ENCODE measurements at places on chromosomes 11 and 22.
A peak's percentile ranks its signal among the peaks of the same experiment; 100 is the strongest.

DNA sequence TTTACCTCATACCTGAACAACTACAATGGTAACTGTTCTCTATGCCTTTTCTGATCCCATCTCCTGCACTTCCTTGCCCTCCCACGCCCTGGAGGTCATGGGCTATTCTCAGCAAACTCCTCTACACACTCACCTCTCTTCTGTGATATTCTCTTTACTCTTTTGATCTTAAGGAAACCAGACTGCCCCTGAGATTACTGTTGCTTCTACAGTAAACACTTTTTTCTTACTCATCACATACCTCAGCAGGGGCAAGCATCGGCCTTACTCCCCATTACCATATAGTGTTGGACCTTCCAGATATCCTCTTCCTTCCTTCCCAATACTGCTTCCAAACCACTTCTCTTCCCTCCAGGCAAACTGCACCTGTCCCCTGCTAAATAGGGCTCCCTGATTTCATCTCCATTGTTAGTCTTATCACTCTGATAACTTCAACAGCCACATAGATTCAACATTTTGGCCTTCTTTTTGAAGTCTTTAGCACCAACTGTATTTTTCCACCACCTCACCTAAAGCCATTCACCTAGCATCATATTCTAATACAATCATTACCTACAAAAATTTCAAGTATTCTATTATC is 141.2 kb downstream of the RBFOX2 start:
- DNase-seq, result no peak

GRCh38 chr22:31602259-31602952 is 59.6 kb downstream of the PISD start:
- peak; percentile 80 for DNase-seq

GRCh38 chr22:50224071-50224470 is 20.8 kb downstream of the TUBGCP6 start:
- no peak for DNase-seq

DNA sequence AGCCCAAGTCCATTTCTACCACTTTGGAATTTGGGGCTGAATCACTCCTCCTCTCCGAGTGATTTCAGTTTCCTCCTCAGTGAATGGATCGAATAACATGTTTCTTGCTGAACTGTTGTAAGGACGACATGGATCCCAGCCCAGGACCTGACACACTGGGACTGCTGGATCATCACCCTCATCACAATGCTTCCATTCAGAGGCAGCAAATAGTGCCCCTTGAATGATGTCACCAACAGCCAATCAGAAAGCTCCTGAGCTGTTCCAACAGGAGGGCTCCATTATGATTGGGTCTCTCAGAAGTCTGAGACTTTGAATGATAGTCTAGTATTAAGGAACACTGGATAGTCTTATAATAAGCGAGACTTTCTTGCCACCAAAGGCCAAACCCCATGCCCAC is 158.9 kb downstream of the MYO18B start:
- DNase-seq, result no peak

- DNase-seq, result no peak
Observed at GRCh38 chr11:11403763-11404725, 51.0 kb upstream of the CSNK2A3 start.

DNA sequence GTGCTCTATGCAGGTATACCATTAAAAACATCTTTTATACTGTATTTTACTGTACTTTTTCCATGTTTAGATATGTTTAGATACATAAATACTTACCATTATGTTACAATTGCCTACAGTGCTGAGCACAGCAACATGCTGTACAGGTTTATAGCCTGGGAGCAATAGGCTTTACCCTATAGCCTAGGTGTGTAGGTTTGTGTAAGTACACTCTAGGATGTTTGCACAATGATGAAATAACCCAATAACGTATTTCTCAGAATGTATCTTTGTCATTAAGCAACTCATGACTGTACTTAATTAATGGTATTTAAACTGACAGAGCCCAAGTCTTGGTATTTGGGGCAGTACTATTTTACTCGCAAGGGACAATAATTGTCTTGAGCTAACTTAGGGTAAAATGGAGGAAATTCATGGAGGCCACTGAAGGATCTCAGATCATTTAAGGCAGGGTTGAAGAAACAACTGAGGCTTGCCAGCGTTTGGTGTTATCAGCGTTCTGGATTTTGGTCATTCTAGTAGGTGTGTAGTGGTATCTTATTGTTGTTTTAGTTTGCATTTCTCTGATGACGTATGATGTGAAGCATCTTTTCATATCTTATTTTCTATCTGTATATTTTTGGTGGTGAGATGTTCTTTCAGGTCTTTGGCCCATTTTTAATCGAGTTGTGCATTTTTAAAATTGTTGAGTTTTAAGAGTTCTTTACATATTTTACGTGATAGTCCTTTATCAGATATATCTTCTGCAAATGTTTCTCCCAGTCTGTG is 42.4 kb downstream of the ADAMTS15 start:
- no peak for DNase-seq

- no peak for DNase-seq
Observed at GRCh38 chr11:76288166-76288980, 82.1 kb upstream of the WNT11 start.

GRCh38 chr11:35272391-35272902 is 133.5 kb downstream of the CD44 start:
- no peak for DNase-seq

DNA sequence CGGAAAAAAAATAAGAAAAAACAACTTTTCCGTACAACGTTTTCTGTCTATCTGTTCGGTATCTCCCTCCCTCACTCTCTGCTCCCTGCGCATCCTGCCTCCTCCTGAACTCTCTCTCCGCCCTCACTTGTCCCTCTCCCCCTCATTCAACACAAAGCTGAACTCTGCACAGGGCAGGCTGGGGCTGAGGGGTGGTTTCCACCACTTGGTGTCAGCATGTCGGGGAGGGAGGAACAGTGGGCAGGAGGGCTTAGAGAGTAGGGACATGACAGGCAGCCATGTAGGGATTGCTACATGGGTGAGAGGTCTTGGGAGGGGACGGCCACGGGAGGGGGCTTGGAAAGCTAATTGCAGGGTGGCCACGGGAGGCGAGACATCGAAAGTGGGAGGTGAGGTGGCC is 17.6 kb downstream of the SLC22A12 start:
- no peak for DNase-seq

DNA sequence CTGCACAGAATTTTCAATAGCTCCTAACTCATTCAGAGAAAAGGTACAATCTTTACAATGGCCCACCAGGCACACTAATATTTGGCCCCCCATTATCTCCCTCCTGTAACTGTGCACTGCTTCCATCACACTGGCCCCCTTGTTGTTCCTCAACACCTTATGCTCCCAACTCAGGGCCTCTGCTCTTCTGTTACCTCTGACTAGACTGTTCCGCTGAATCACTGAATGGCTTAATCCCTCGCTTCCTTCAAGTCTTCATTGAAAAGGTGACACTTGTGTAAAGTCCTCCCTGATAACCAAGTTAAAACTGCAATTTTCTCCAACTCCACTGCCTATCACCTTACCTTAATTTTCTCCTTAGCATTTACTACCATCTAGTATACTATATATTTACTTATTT is 21.8 kb downstream of the PIK3C2A start:
- DNase-seq, result no peak

DNA sequence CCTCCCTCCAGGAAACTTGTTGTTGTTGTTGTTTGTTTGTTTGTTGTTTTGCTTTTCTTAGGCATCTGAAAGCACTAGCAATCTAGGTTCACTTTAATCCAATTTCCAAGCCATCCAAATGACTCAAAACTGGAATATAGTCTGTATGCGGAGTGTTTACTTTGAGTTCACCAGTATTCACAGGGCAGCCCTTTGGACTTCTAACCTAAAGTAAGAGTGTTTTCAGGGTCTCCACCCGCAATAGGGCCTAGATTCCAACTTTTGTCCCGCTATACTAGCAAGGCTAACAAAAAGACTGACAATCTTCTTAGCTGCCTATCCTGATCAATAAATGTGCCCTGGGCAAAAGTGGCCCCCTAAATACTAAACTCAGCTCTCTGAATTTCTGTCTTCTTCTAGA is 13.6 kb downstream of the PGM2L1 start:
- DNase-seq, result no peak

- DNase-seq, result no peak
Observed at GRCh38 chr11:43575913-43576310, 104.6 kb upstream of the HSD17B12 start.

DNA sequence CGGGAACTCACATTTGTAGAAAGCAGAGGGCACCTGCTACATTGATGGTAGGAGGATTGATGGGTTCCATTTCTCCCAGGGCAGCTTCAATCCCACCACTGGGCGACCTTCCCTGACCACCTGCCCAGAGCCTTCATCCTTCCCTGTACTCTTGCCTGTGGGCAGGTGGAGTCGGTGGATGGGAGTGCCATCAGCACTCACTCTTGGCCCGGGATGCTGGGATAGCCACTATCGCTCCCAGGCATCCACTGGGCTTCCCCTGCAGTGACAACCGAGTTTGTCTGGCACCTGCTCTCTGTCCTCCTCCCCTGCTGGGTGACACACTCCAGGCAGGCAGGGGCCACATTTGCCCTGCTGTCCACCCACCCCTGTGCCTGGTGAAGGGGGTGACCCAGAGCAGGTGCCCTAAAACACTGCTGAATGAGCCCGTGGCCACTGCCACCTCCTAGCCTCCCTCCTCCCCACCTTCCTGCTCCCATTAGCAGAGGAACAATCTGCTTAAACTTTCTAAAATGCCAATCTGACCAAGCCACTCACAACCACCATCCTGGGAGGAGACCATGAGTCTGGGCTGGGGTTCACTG is 604.7 kb downstream of the TBC1D22A start:
- DNase-seq, result no peak

- DNase-seq, result no peak
Observed at GRCh38 chr11:69578167-69578566, 62.8 kb upstream of the CCND1 start.

- DNase-seq, result no peak
Observed at GRCh38 chr11:130897262-130898182, 18.8 kb downstream of the SNX19 start.

DNA sequence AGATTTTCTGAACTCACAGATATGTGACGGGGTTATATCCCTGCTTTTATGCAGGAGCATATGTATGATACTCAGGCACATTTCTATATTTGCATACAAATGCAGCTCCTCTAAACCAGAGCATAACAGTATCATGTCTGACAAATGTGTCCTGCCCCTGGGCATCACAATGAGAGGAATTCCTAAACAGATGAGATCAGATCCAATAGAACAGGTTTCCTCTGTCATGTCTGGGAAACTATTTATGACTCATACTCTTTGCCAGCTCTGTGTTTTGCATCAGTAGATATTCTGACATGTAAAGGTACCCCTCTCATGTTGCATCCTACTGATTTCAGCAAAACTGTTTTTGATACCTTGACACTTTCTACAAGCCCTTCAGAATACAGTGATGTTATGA is 29.4 kb downstream of the SYT9 start:
- peak; percentile 66 for DNase-seq

GRCh38 chr11:130020323-130020722 is 17.7 kb upstream of the PRDM10 start:
- no peak for DNase-seq

DNA sequence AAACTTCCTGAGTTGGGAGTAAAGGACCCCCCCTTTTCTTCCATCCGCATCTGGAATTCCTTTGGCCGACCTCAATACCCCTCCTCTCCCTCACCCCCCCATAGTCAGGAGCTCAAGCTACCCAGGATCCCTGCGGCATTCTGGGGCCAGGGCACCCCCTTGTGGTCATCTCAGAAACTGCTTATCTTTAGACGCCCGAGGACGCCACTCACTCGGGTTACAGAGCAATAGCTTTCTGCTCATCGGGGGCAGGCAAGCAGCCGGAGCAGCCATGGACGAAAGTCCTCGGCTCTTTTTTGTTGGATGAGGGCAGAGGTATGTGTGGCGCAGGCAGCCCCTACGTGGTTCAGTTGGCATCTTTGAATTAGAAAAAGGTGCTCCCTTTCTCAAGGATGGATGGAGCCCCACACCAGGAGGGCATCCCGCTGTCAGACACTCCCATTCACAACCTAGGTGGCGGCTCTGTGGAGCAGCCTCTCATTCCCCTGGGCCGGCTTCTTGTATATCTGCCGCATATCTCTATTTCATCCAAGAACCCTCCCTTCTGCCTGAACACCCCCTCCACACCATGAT is 2.3 kb downstream of the C1QTNF5 start:
- peak; percentile 81 for DNase-seq

GRCh38 chr11:102393272-102393730 is 46.3 kb downstream of the BIRC2 start:
- DNase-seq, result no peak

GRCh38 chr11:4672470-4672869 is 25.2 kb downstream of the OR51E2 start:
- no peak for DNase-seq

DNA sequence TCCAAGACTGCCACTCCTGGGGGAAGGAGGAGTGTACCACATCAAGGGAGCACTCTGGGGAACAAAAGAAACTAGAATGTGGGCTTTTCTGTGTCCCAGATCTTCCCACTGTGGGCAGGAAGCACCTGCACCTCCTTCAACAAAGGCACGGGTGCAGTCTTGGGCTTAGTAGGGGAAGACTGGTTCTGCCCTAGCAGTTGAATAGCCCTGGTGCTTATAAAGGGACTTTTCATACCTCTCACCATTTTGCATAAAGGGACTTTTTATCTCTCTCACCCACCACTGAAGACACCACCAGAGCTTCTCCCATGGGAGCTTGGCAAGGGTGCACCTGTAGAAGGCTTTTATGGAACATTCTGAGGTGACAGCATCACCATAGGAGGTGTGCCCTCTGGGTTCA is 65.8 kb upstream of the MS4A8 start:
- DNase-seq, result no peak

DNA sequence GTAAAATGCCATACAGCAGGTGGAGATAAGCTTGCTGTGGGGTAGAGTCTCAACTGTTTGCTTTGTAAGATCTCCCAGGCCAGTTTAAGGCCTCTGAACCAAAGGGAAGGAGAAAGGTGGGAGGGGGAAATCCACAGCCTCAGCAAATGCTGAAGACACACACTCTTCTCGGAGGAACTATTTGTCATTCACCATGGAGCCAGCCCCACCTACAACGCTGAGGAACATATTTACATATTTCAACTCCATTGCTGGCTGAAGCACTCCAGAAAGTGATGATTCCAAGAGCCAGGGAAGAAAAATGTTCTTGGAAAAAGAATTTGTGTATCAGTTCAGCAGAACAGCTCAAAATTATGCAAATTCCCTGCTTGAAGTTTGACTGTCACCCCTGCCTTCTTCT is 6.5 kb downstream of the TENM4 start:
- DNase-seq, result no peak

DNA sequence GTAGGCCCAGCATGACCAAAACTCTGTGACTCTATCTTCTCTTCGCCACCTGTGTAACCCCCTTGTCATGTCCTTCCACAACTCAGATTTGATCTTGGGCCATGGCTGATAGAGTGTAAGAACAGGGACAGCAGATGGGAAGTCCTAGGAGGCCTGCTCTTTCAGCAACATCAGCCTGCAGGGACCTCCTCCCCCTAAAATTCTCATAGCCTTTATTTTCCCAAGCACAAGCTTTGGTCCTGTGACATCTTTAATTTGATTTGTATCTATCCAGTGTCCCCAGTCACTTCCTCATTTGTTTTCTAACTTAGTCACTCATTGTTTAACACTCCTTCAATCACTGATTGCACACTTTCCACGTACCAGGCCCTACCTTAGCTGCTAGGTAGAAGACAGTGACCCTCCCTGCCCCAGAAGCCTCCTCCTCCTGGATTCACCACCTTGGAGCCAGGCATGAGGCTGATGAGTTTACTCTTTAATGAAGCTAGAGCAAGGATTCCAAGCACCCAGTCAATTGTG is 5.3 kb downstream of the UBQLN3 start:
- no peak for DNase-seq

Measured in kidney capillary endothelial cell (primary cell).